HEK293T (cell line): ENCODE measurements at places on chromosomes 3 and 15.

- DNase-seq: no peak
Observed at GRCh38 chr3:85068911-85069310, 110.1 kb downstream of the CADM2 start.

DNA sequence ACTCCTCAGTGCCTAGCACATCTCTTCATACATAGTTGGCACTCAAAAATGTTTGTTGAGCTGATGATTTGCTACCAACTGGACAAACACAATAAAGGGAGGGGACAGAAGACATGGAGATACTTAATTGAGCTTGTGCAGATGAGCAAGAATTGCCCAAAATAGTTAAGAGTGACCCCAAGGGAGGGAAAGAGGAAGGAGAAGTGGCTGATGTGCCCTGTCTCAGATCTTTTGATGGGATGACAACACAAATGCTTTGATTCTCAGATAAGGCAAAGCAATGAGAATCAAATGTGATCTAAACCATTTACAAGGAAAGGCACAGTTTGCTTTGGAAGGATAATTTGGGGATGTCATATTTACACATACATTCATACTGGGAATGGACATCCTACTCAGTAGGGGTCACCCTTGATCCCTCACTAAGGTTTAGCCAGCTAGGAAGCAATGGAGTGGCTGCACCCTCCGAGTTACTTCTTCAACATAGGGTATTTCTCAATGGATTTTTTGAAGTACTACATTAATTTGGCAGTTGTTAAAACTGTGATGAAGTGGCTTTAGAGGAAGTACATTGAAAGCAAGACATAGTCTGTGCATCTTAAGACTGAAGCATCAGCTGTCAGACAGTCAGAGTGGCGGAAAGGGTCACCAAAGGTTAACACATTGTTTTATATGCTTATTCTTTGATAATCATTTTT is 21.9 kb upstream of the SSR3 start:
- no peak for DNase-seq

DNA sequence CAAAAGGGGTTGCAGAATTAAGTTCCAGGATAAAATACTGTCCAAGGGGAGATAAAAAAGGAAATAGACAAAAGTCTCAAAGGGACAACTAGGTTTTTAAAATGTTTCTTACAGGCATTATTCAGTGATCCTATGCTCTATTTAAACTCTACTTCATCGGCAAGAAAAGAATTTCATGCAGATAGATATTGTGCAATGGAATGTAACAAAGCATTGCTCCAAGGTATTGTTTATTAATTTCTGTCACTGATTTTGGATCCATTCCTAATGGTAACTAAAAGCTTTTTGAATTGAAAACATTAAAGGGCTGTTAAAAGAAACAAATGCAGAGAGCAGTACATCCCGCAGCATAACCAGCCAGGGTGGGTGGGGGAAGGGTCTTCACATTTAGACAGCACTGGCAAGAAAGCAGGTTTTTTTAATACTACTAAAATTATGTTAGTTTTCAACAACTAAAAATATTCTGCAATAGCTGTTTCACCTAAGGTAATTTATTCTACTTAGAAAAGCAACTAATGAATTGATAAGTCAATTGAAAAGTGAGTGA is 82.9 kb downstream of the THBS1 start:
- no peak for DNase-seq

- no peak for DNase-seq
Observed at GRCh38 chr3:8709287-8709686, 24.3 kb upstream of the CAV3 start.

- DNase-seq: no peak
Observed at GRCh38 chr3:11134794-11135193, 19.5 kb upstream of the HRH1 start.

DNA sequence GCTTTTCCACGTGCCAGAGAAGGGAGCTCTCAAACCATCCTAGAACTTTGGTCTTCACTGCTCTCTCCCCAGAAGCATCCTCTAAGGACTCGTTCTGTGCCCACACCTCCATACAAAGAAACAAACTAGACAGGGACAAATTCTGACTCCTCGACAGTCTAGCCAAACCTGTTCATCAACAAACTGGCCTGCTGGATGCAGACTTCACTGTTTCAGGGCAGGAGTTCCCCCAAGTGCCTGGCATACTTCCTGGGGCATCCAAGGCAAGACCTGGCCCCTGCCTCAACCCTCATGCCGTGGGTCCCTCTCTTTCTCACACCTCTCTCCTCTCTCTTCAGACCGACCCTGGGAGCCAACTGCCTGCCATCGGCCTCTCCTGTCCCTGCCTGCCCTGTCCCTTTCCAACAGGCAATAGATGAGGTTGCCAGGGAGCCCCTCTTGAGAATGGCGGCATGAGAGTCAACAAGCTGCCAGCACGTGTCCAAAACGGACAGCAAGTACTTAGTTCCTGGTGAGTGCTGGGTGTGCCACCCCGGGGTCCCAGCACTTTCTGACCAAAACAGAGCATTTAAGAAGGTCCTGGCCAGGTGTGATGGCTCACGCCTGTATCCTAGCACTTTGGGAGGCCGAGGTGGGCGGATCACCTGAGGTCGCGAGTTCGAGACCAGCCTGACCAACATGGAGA is 79.1 kb upstream of the HES1 start:
- DNase-seq: no peak

DNA sequence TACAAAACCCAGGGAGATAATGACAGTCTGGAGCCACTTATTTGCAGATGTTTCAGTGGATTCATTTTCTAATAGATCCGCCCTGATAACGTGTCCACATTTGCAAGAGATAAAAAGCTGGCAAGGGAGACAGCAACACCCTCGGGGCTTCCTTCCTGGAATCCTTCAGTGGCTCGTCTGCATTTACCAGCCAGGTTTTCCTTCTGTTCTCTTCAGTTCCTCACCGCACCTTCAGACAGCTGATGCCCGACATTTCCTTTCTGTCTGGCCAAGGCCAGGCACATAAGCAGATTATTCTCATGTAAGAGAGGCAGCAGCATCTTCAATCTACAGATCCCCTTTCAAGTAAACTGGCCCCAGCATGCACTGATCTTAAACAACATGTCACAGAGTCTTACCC is 56.2 kb upstream of the SPATA12 start:
- no peak for DNase-seq

- DNase-seq: no peak
Observed at GRCh38 chr3:184234224-184234623, 4.8 kb downstream of the VWA5B2 start.

DNA sequence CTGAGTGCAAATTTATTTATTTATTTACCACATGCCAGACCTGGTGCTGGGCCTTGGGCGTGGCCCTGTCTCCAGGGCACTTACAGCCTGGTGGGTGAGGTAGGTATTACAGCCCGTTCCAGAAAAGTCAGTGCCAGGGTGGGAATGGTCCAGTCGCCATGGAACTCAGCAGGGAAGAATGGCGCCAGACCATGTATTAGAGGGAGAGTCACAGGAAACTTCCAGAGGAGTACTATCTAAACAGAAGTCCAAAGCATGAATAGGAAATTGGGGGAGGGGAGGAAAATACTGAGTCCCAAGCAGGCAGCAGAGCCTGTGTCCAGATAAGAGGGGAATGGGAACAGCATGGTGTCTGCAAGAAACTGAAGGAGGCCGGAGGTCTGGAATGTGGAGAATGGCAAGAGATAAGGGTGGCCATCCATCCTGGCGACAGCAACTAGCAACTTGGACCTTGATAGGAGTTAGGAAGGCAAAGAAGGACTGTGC is 27.0 kb downstream of the SH3BP5 start:
- peak; percentile 64 for DNase-seq

- no peak for DNase-seq
Observed at GRCh38 chr3:141542202-141542969, 55.6 kb downstream of the RASA2 start.
